ENCODE measurements at places on chromosomes 1 and 21.

GRCh38 chr1:64917328-64917861, 49.0 kb downstream of the JAK1 start:
- peak; percentile 85 for DNase-seq

DNA sequence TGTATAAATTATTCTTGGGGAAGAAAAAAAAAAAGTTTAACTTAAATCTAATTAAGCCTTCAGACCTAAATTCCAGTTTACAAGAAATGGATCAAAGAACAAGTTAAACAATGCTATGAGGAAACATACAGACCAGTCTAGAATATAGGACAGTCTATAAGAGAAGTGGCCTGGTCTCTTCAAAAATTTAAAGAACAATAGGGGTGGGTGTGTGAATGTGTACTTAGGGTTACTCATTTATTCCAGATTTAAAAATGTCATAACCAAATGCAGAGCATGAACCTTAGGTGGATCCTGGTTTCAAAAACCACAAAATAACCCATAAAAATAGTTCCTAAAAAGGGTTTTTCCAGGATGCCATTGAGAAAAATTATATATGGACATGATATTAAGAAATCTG, 21.8 kb upstream of the SYNJ1 start:
- no peak for DNase-seq

- DNase-seq = no peak
These were observed 6.0 kb downstream of the FTCD start for GRCh38 chr21:46149205-46149901.

- no peak for DNase-seq
These were observed 28.1 kb upstream of the COL6A2 start for GRCh38 chr21:46069719-46070279.

DNA sequence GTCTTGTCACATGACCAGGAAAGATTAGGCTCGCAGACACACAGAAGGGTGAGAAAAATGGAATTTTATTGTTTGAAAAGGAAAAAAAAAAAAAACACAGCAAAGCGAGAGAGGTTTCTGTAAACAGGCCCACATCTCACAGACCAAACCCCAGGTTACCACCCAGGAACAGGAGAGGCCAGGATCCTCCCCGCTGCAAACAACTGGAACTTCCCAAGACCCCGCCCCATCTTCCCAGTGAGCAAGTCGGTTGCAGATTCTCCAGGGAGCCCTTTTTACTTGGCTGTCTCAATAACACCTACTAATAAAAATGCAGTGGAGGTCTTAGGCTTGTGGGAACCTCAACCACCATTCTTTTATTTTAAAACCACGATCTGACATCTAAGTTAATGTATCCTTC, 84.7 kb upstream of the ETS2 start:
- no peak for DNase-seq

- no peak for DNase-seq
These were observed 31.6 kb downstream of the OSBPL9 start for GRCh38 chr1:51648180-51649109.

- DNase-seq = no peak
These were observed 4.3 kb downstream of the TRABD2B start for GRCh38 chr1:47992720-47993415.

- DNase-seq = no peak
These were observed 162.5 kb upstream of the GORAB start for GRCh38 chr1:170369417-170369816.

GRCh38 chr1:174153085-174153824, 6.1 kb upstream of the RABGAP1L start:
- no peak for DNase-seq

DNA sequence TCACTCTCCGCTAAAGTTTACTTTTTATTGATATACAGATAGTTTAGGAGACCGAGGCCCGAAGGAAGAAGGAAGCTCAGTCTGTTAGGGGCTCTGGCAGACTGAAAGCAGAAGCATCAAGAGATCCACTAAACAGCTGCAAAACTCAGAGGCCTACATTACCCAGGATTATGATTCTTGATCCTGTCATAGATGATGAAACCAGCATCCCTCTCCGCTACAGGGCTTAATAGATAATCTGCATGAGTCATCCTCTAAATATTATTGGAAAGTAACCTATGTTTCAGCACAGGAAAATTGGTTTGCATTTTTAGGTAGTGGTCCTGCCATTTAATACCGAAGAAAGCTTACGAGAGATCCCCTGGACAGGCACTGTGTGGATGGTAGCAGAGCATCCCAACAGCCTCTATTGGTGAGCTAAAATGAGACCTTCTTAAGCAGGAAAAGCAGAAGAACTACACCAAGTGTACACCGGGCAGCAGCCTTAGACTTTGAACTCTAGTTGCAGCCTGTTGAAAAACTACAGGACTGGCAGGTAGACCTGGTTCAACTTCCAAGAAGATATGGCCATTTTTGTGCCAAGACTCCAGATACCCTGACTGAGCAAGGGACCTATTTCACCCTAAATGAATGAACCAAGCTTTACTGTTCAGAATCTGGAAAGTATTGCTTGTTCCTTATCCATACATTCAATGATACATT, 6.8 kb downstream of the CASQ2 start:
- no peak for DNase-seq

DNA sequence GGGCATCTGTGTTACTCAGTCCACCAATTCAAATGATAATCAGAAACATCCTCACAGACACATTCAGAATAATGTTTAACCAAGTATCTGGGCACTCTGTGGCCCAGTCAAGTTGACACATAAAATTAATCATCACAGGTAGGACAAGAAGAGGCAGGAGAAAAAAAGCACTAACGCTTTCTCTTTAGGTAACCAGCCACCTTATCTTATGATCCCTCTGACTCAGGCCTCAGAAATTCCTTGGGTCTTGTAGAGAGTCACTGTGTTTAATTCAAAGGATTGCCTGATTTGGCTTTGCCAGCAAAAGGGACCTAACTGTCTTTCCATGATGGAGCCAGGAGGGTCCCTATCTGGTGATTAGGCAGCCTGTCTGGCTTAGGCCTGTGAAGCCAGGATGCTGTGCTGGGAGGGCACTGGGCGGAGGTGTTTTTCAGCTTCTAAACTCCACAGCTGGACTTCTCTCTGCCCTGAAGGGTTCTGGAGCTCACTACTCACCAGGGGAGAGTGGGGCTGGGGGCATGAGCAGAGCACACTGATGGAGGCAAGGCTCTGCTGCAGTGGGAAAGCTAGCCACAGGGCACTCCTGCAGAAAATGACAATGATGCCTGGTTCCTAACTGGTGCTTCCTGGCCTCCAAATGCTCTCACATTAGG, 36.4 kb upstream of the STUM start:
- DNase-seq = no peak

- DNase-seq = no peak
These were observed 76.4 kb downstream of the DSCAM start for GRCh38 chr21:40770435-40771055.

DNA sequence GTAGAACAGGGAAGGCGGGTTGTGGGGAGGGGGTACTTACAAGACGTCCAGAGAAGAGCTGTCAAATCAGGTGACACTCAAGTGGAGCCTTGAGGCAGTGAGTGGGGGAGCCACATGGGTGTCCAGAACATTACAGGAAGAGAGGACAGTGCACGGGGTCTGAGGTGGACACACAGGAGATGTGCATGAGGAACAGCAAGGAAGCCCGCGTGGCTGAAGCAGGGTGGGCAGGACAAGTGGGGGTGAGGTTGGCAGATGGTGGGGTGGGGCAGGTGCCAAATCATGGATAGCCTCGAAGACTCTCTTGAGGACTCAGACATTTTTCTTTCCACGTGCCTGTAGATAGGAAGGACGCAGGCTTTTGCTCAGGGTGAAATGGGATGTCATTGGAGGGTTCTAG, 921 bp downstream of the SMPDL3B start:
- DNase-seq = no peak

DNA sequence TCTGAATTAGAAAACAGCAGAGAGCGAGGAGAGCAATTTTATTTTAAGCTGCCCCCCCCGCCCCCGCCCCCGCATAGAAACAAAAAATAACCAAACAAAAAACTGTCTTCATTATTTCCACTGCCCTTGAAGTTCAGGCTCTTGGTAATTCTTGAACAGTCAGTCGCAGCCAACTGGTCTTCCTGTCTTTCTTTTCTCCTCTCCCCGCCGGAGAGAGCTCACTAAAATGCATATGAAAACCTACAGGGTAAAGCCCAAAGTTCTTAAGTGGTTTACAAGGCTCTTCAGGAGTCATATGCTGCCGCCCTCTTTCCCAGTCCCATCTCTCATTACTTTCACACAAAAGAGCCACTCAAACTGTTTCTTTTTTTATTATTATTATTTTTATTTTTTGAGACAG, 1.1 kb upstream of the ANKRD35 start:
- no peak for DNase-seq

- no peak for DNase-seq
These were observed 193.3 kb downstream of the AJAP1 start for GRCh38 chr1:4847711-4848110.

GRCh38 chr1:56286956-56287355, 292.4 kb downstream of the PLPP3 start:
- no peak for DNase-seq

DNA sequence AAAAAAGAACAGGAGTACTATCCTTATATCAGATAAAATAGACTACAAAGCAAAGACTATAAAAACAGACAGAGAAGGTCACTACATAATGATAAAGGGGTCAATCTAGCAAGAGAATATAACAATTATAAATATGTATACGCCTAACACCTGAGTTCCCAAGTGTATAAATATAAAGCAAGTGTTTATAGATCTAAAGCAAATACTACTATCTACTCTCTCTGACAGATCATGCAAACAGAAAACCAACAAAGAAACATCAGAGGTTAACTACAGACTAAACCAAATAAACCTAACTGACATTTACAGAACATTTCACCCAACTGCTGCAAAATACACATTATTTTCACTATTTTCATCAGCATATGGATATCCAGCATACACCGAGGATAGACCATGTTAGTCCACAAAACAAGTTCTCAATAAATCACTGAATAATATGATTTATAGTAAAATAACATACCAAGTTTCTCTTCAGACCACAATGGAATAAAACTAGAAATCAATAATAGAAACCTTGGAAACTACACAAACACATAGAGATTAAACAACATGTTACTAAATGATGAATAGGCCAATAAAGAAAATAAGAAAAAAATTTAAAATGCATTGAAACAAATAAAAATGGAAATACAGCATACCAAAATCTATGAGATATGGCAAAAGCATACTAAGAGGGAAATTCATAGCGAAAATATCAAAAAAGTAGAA, 22.7 kb downstream of the UCHL5 start:
- DNase-seq = no peak

DNA sequence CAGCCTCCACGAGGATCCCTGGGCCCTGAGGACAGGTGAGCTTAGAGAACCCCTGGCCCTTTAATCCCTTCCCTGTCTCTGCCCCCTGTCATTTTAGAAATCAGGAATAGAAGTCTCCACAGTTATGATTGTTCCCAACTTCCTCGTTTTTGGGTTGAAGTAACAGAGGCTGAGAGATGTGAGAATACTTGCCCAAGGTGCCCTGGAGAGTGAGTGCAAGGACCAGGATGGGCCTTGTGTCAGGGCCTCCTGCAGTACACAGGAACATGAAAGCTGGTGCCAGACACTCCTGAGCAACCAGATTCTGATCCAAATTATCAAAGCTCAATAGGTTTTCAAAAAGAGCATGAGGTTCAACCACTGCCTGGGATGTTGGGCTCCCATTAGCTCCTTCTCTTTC, 10.1 kb downstream of the HLX start:
- no peak for DNase-seq

DNA sequence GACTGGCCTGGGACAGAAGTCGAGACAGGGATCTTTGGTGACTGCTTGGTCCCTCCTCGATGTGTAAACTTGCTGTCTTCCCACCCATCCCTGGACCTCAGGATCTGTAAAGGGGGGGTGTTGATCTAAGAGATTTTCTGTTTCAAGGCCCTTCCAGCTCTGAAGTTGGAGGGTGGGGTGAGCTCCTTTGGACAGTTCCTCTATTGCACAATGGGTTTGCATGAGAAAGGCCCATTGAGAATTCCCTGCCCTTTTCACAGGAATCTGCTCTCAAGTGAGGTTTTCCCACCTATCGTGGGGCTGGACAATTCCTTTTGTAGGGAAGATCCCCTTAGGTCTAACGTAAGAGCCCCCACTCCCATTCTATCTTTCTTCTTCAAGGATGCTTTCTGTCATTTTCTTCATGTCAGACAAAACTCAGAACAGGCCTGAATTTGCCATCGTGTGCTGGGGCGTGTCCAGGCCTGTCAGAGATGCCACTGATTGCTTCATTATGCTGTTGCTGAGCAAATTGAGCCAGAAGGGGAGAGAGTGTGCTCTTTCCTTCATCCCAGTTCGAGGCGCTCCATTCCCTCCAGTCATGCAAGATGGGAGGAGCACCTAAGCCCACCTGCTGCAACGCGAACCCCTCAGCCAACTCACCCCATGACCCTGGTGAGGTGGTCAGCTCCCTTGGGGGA, 149.9 kb upstream of the IGSF21 start:
- DNase-seq = no peak

- DNase-seq = no peak
These were observed 51.5 kb upstream of the ATP5PO start for GRCh38 chr21:33967086-33967571.

DNA sequence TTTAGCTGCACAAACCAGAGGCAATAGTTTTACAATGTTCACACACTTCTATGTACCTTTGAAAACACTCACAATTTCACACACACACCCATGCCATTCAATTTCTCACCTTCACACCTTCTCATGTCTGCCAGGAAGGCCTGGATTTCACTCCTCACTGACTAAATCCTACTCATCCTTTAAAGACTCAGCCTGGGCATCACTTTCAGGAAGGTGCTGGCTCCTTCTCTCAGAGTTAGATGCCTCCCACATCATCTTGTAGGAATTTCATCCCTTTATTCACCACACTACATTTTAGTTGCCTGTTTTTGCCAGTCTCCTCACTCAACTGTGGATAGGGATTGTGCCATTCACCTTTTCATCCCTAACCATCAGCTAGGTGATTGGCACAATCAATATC, 2.3 kb downstream of the IL20 start:
- DNase-seq = no peak

DNA sequence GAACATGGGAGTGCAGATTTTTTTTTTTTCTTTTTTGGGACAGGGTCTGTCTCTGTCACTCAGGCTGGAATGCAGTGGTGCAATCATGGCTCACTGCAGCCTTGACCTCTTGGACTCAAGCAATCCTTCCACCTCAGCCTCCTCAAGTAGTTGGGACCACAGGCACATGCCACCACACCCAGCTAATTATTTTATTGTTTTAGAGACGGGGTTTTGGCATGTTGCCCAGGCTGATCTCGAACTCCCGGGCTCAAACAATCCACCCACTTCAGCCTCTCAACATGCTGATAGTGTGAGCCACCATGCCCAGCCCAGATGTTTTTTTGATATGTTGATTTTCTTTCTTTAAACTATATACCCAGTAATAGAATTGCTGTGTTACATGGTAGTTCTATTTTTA, 57.7 kb downstream of the RGSL1 start:
- no peak for DNase-seq

DNA sequence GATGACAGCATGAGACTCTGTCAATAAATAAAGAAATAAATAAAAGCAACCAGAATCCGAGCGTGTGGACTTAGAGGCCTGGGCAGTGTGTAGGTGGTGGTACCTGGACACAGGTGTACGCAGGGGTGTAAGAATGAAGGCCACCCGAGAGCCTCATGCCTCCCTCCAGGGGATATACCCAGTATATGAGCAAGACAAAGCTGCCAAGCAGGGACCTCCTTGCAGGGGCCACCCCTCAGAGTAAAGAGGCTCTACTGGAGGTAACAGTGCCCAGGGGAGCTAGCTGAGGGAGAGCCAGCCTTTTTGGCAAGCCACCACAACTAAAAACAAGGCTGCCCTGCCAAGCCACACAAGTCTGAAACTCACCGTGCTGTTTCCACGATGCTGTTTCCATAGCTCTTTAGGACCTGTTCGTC, 179.2 kb upstream of the RAB4A start:
- DNase-seq = no peak
